T-helper 1 cell treated with Interleukin-12 subunit alpha and Interleukin-12 subunit beta and Interleukin-4 antibody, amounts not matched to agents 30 ng/mL and 1 ng/mL, for 36 hours (primary cell): ENCODE measurements at places on chromosomes 1 and 21. TPM values are rescaled to one million over a fixed set of nuclear protein-coding genes. Genes with fewer than 3 reads are reported as not detected.

Gene NSUN4
- 28.7 and 29.5 TPM in 2 replicates for total RNA-seq

Gene NR0B2
- total RNA-seq, result not detected in 2 replicates

Gene DLGAP3
- total RNA-seq, result 0.74 and 1.3 TPM in 2 replicates

Gene TSPAN1
- total RNA-seq, result 0.17 TPM in 1 of 2 replicates, not detected in the other

Gene AZIN2
- 5.1 and 5.5 TPM in 2 replicates for total RNA-seq

Gene DPT
- not detected in 2 replicates for total RNA-seq

Gene GLIS1
- total RNA-seq, result not detected in 2 replicates

Gene ELF3
- total RNA-seq, result 0.41 and 0.61 TPM in 2 replicates

Gene NECTIN4
- total RNA-seq, result not detected in 2 replicates

Gene NUF2
- total RNA-seq, result 39.2 and 39.5 TPM in 2 replicates

Gene IBA57
- total RNA-seq, result 7.1 and 8.0 TPM in 2 replicates

Gene SHE
- not detected in 2 replicates for total RNA-seq

Gene C8B
- not detected in 2 replicates for total RNA-seq

Gene LAD1
- total RNA-seq, result not detected in 2 replicates

Gene LAMC2
- total RNA-seq, result 2.1 TPM in 2 replicates

Gene DNAJC28
- total RNA-seq, result 0.15 and 0.17 TPM in 2 replicates

Gene RPS6KC1
- total RNA-seq, result 14.7 and 16.8 TPM in 2 replicates

Gene VWA5B1
- total RNA-seq, result not detected in 2 replicates

Gene COL9A2
- total RNA-seq, result 23.9 and 24.0 TPM in 2 replicates

Gene TMEM79
- 8.4 and 8.5 TPM in 2 replicates for total RNA-seq

Gene FAM110D
- total RNA-seq, result not detected in 2 replicates

Gene LRRC7
- 0.29 and 0.54 TPM in 2 replicates for total RNA-seq

Gene LCA5L
- total RNA-seq, result 0.07 TPM in 1 of 2 replicates, not detected in the other

Gene CZIB
- total RNA-seq, result 45.8 and 46.7 TPM in 2 replicates

Gene OVAAL
- total RNA-seq, result not detected in 2 replicates

Gene ANKRD35
- total RNA-seq, result 0.83 and 0.88 TPM in 2 replicates

Gene ENSA
- total RNA-seq, result 205 and 206 TPM in 2 replicates

Gene NR5A2
- total RNA-seq, result 0.32 and 0.42 TPM in 2 replicates

Gene TINAGL1
- total RNA-seq, result not detected in 2 replicates

Gene GJA8
- total RNA-seq, result not detected in 2 replicates

Gene PRDM16
- 0.05 and 0.07 TPM in 2 replicates for total RNA-seq

Gene PCAT6
- 1.0 TPM in 1 of 2 replicates, not detected in the other for total RNA-seq

Gene COL8A2
- not detected in 2 replicates for total RNA-seq

Gene TSPAN2
- 0.71 and 1.1 TPM in 2 replicates for total RNA-seq

Gene ZNF648
- not detected in 2 replicates for total RNA-seq

Gene SH2D2A
- 234 and 243 TPM in 2 replicates for total RNA-seq

Gene HSF2BP
- total RNA-seq, result 0.44 and 0.71 TPM in 2 replicates

Gene TPTE
- total RNA-seq, result not detected in 2 replicates

Gene RBBP5
- total RNA-seq, result 23.4 and 28.4 TPM in 2 replicates

Gene RPE65
- total RNA-seq, result not detected in 2 replicates
